IMR-90 (cell line): ENCODE measurements at places on chromosomes 2 and 18. TPM values are rescaled to one million over a fixed set of nuclear protein-coding genes. Genes with fewer than 3 reads are reported as not detected.

The RGPD3 gene
- total RNA-seq, result 0.18 and 0.56 TPM in 2 replicates

The COLEC12 gene
- 1.7 and 2.3 TPM in 2 replicates for total RNA-seq

The TBC1D8 gene
- total RNA-seq, result 0.83 and 1.3 TPM in 2 replicates

The GPR35 gene
- 0.28 TPM in 1 of 2 replicates, not detected in the other for total RNA-seq

The SP140L gene
- 5.4 and 9.2 TPM in 2 replicates for total RNA-seq

The TSPYL6 gene
- not detected in 2 replicates for total RNA-seq

DNA sequence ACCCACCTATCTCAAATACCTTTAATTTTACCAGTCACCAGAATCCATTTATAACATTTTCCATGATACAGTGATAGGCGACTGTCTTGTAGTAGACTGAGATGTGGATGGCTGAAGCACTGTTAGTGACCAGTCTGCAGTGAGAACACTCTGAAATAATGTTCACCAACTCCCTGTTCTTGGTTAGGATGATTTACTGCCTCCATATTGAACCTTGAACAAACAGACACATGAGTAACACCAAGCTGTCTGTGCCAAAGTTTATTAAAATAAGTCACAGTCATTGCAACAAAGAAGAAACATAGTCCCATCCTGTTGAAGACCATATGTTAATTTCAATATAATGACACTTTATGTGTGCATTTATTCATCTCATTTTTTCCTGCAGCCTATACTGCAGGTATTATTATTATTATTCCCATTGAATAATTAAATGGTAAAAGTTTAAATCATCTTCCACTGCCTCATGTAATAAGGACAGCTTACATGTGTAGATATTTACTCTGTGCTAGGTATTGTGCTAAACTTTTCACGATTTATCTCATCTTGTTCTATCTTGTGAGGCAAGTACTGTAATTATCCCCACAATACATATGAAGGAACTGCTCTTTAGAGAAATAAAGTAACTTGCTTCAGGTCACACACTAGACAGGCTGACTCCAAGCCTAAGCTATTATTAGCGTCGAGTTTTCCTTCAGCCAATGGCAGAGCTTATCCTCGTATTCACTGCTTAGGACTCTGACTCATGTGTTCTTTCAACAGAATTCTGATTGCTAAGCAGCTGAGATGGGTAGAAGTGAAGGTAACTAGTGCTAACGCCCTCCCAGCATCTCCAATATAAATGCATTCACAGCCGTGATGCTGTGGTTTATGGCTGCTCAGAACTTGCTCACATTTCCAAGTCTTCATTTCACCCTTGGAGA, 62.5 kb downstream of the ONECUT2 start:
- no peaks in the 10 kb centered on the region; the same call in 1 of the 2 replicates for H3K27me3 ChIP-seq
- no peaks in the 10 kb centered on the region for H3K36me3 ChIP-seq
- no peaks in the 10 kb centered on the region for H3K4me1 ChIP-seq

DNA sequence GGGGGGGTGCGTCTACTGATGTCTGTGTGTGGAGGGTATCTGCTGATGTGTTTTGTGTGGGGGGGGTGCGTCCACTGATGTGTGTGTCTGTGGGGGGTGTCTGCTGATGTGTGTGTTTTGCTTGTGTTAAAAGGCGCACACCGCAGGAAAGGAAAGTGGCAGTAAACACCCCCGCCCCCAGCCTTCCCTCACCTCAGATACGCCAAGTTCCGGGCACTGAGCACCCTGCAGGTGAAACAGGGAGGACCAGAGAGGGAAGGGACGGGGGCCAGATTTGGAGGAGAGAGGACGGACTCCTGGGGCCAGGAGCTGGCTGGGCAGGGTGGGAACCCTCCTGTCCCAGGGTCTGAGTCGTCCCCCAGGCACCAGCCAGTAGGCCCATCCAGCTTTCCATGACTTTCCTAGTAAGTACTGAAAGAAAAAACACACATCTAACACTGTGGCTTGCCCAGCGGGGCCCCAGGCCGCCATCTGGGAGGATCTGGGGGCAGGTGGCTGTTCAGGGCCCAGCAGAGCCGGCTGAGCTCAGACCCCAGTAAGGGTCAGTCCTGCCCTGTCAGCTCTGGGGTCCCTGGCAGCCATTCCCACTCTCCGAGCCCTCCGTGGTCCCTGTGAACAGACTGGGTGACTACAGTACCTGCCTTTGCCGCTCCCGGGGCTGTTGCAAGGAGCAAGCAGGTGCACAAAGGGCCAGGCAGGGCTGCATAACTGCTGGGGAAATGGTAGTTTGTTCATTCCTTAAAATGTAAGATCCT, 126.9 kb downstream of the NFATC1 start:
- DNase-seq, result no peak
- no peaks in the 10 kb centered on the region for H3K36me3 ChIP-seq
- no peak overlapping the region for H3K27ac ChIP-seq
- H3K4me1 ChIP-seq, result no peaks in the 10 kb centered on the region; the same call in 1 of the 2 replicates

DNA sequence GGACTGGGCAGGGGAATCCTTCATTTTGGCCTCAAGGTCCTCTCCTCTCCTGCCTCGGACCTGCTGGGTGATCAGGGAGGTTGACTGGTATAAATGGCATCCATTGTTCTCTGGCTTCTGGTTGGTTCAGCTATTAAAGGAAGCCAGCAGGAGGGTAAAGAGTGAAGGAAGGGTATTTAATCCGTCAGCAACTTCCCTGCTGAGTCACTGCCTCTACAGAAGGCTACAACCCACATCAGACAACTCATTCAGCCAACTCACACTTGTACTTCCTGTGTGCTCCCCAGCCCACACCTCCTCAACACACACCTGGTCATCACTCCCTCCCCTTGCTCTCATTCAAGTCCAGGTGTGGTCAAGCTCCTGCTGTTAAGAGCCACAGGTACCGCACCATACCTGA, 68.3 kb upstream of the MRPS9 start:
- H3K36me3 ChIP-seq, result no peaks in the 10 kb centered on the region
- no peaks in the 10 kb centered on the region for H3K27me3 ChIP-seq
- no peak overlapping the region for H3K4me3 ChIP-seq

DNA sequence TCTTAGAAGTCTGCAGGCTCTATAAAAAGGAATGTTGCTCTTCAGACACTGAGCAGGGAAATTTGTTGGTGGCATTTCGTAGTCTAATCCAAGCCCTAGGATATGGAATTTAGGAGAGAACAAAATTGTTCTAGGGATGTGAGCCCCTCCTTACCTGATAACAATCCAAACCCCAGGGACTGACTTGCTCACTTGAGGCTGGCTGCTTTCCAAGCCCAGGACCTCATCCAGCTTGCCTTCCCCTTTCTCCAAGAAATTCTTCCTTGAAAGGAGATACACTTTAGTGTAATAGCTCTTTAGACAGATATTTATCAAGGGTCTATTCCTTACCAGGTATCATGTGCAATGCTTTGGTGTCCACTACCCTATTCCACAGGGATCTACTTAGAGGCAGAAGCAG, 279.8 kb downstream of the C1D start:
- no peaks in the 10 kb centered on the region for H3K27me3 ChIP-seq
- DNase-seq, result no peak
- peaks cover 6% of the 10 kb centered on the region; the same call in 1 of the 2 replicates for H3K4me1 ChIP-seq
- no peaks in the 10 kb centered on the region for H3K36me3 ChIP-seq

- no peak overlapping the region for H3K27ac ChIP-seq
- H3K4me3 ChIP-seq, result no peak overlapping the region
- no peaks in the 10 kb centered on the region for H3K27me3 ChIP-seq
- H3K36me3 ChIP-seq, result peaks cover 15% of the 10 kb centered on the region
- H3K4me1 ChIP-seq, result no peaks in the 10 kb centered on the region
Observed at GRCh38 chr2:69053416-69053965, 40.5 kb downstream of the ANTXR1 start.

DNA sequence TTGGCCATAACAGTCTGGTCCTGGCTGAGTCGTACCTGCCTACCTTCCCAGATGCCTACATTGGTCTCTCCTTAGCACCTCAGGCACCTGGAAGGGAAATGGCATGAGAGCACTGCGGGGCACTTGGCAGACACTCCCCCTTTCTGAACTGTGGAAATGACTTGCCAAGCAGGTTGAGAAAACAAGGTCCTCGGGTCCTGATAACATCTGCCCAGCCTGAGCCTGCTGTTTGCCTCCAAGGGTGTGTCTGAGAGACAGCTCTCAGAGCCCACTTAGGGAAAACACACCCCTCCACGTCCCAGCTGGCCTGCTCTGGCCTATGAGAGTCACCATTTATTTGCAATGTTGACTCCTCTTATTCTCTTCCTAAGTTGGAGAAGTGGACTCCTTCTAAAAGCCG, 10.5 kb downstream of the FAM110C start:
- no peaks in the 10 kb centered on the region for H3K36me3 ChIP-seq
- H3K4me1 ChIP-seq, result no peaks in the 10 kb centered on the region
- no peak overlapping the region for H3K27ac ChIP-seq
- H3K27me3 ChIP-seq, result no peaks in the 10 kb centered on the region

- H3K4me1 ChIP-seq, result peaks cover 3% of the 10 kb centered on the region; the same call in 1 of the 2 replicates
- no peak for DNase-seq
- no peak overlapping the region for H3K4me3 ChIP-seq
Observed at GRCh38 chr2:102197389-102198137, 10.7 kb downstream of the IL1RL2 start.
